Astrocyte of the hippocampus (primary cell): ENCODE measurements at places on chromosomes 5 and 9.

DNA sequence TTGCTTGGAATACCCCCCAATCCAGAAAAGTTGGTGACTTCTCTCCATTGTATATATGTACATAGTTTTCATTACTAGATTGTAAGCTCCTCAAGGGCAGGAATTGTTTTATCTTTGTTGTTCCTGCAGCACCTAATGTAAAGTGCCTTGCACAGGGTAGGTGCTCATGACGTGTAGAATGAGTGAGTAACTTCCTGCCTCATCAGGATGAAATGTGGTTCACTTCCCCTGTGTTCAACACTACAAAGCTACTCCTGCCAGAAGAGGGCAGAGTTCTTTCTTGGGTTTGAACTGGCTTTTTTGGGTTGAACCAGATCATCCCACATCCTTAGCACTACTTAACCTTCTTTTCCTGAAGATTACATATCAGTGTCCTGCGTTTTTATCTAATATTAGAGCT, 23.9 kb downstream of the GTF3C4 start:
- DNase-seq = no peak

GRCh38 chr9:129166623-129167557, 11.2 kb downstream of the IER5L start:
- peak; percentile 77 for DNase-seq

DNA sequence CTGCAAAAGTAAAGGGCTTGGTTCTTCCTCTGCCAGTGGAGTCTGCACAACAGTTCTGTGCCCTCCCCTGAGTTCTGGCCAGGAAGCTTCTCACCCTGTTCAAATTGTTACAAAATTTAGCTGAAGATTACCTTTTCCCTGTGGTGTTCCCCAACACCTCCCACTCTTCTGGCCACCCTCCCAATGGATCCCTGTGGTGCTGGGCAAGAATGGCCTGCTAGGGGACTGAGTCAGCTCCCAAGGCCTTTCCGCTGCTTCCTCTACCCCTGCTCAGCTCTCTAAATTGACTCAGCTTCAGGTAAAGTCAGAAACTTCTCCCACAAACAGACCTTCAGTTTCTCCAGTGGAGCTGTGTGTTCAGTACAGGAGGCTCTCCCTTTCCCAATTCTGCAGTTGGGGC, 186.0 kb downstream of the NR2F1-AS1 start:
- DNase-seq = no peak

GRCh38 chr5:62007457-62007856, 298.5 kb upstream of the KIF2A start:
- no peak for DNase-seq

GRCh38 chr5:137401946-137402345, 97.2 kb downstream of the SPOCK1 start:
- DNase-seq = no peak

DNA sequence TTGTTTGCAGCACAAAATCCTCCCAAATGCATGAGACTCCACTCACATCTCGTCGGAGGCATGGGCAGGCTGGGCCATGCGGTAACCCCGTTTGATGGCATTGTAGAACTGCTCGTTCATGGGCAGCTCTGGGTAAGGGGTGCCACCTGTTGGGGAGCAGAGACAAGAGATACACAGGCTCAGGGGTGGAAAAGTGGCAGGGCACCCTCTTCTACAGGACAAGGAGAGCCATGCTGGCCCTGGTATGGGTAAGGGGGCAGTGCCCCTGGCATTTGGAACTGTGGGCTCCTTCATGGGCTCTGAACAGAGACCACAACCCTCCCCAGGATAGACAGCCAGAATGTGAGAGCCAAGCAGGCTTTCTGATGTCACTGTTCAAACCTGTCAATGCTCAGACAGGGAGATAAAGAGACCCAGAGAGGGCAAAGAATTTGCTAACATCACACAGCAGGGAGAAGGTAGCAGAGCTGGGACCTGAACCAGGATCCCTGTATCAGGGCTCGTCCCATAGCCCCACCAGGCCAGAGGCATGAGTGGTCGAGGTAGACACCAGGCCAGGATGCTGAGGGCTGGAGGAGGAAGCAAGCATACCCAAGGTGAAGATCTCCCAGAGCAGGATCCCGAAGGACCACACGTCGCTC, 33.2 kb upstream of the CSF1R start:
- no peak for DNase-seq
